Left renal pelvis (tissue), 4 donors: ENCODE measurements at places on chromosomes 6 and 20. TPM values are rescaled to one million over a fixed set of nuclear protein-coding genes. Genes with fewer than 3 reads are reported as not detected.

DNA sequence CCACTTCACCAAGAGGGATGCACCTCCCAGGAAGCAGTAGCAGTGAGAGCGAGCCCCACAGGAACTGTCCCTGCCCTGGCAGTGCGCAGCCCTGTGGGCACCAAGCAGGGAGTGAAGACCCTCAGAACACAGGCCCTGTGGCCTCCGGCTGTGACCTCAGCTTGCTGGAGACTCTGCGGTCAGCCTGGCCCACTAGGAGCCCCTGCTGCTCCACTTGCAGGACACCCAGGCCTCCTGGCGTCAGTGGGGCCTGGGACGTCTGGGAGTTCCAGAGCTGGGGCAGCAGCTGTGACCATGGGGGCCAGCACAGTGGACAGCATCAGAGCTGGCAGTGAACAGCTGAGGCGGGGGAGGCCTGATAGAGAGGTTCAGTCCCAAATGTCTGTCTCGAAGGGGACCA, 28.3 kb downstream of the PXDC1 start:
- DNase-seq = no peak

Gene COL10A1
- polyA plus RNA-seq = 0.37 TPM

GRCh38 chr6:494394-494793, 102.8 kb downstream of the IRF4 start:
- DNase-seq = no peak

DNA sequence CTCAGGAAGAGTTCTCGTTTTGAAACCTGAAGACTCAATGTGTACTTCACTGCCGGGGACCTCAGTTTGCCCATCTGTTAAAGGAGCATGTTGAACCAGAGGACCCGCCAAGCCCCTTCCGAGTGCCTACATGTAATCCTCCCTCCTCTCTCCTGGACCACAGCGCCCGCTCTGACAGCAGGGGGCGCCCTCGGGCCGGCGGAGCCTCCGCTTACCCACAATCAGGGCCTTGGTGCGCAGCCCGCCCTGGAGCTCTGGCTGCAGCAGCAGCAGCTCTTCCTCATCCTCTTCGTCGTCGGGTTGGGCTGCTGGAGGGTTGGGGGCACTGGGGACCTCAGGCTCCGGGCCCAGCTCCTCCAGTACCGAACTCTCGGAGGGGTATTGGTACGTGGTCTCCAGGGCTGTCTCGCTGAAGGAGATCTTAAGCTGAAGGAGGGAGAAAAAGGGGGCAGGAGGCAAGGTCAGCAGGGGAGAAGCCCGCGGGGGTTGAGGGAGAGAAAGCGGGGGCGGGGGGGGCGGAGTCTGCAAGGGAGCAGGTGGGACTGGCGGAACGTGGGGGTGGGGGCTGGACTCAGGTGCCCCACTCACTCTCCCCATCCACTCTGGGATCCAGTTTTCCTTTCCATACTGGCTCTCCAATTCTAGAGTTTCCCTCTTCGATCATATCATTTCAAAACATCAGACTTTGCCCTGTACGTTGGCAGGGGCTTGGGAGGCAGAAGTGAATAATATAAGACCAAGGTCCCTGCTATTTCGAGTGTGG, 6.3 kb upstream of the DHX16 start:
- DNase-seq = no peak

DNA sequence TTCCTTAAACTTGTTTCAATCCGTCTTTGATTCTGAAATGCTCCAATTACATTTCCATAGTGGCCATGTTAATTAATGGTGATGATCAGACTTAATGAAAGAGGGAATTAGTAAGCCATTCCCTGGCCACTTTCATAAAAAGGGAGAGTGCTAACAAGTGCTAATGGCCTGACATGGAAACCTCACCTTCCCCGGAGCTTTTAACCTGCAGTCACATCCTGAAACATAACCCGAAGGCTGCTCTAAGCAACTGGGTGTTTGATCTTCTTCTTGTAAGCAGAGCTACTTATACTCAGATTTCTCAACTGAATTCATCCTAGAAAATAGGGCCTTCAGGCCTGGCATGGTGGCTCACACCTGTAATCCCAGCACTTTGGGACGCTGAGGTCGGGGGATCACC, 67.1 kb upstream of the ZMYND8 start:
- no peak for DNase-seq

Gene GMPR
- 13.2 TPM for polyA plus RNA-seq

Gene RGS17
- 3.4 TPM for polyA plus RNA-seq

Gene TNFAIP3
- 14.5 TPM for polyA plus RNA-seq

GRCh38 chr20:40606660-40607059, 82.4 kb downstream of the MAFB start:
- no peak for DNase-seq

DNA sequence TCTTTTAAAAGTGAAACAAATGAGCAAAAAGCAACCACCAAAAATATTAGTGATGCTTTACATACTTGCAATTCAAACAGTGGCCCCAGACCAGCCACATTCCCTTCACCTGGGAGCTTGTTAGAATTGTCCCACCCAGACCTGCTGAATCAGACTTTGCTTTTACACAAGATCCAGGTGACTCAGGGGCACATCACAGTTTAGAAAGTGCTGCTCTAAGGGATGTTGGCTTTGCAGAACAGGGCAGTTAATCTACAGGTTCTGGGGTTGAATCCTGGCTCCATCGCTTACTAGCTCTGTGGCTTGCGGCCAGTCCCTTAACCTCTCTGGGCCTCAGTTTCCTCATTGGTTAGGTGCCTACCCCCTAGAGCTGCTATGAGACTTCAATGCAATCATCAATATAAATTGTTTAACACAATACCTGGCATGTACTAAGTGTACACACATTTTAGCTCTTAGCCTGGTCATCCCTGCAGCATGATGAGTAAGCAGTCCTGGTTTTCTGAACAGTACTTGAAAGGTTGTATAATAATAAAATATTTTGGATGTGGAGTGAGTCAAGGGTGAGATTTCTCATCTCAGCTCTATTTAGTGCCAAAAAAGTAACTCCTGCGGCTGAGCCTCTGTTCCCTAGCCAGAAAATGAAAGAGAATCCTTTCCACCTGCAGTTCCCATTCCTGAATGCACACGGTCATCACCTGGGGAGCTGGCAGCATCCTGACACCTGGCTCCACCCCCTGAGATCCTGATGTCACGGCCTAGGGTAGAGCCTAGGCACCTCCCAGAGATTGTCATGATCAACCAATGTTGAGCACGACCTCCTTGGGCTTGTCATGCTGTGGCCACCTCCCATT, 162.7 kb downstream of the ANKRD60 start:
- DNase-seq = no peak

DNA sequence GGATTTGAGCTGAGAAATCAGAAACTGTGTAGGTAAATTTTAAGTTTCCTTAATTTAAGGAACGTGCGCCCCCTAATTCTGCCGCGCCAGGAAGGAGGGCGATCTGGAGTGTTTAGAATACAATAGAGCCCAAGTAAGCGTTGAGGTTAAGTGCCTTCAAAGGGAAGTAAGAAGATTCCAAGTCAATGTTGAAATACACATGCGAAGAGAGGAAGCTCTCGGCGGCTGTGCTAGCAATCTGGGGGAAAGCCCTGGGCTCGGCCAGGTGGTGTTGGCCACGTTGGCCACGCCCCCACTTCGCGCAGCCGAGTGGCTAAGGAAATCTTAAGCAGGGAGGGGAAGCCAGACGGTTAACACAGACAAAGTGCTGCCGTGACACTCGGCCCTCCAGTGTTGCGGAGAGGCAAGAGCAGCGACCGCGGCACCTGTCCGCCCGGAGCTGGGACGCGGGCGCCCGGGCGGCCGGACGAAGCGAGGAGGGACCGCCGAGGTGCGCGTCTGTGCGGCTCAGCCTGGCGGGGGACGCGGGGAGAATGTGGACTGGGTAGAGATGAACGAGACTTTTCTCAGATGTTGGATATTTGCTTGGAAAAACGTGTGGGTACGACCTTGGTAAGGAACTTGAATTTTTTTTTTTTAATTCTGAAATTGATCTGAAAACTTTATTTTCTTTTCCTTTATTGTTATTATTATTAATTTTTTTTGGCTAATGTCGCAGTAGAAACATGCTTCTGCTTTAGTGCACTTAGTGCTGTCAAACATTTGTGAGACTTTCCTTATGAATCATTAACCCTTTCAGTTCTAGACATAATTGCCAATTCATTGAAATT, at the start of gene PRDM1:
Gene PRDM1, plus strand, starts transcription at position 353 of the 830 bp plus-strand sequence. Its CDS starts 218 bp downstream, at position 571.
- DNase-seq = no peak

GRCh38 chr6:166413491-166413951, 30.8 kb upstream of the MPC1 start:
- DNase-seq = no peak

- no peak for DNase-seq
Measured at GRCh38 chr6:167762259-167762962, 64.3 kb upstream of the AFDN start.

DNA sequence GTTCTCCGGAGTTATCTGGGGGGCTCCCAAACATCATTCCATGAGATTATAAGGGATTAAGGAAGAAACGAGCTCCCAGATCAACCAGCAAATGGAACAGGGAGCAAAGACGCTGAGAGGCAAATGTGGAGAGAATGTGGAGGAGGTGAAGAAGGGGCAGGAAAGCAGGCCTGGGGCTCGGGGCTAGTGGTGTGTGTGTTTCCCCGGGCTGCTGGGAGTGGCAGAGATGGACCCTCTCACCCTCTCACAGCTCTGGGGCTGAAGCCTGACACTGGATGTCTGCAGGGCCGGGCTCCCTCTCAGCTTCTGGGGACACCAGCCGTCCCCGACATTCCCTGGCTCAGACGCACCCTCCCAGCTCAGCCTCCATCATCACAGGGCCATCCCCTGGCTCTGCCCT, 212.6 kb downstream of the THBS2 start:
- no peak for DNase-seq

- no peak for DNase-seq
Measured at GRCh38 chr6:163460307-163460782, 45.8 kb downstream of the QKI start.

Gene C20orf144
- 0.20 TPM for polyA plus RNA-seq

DNA sequence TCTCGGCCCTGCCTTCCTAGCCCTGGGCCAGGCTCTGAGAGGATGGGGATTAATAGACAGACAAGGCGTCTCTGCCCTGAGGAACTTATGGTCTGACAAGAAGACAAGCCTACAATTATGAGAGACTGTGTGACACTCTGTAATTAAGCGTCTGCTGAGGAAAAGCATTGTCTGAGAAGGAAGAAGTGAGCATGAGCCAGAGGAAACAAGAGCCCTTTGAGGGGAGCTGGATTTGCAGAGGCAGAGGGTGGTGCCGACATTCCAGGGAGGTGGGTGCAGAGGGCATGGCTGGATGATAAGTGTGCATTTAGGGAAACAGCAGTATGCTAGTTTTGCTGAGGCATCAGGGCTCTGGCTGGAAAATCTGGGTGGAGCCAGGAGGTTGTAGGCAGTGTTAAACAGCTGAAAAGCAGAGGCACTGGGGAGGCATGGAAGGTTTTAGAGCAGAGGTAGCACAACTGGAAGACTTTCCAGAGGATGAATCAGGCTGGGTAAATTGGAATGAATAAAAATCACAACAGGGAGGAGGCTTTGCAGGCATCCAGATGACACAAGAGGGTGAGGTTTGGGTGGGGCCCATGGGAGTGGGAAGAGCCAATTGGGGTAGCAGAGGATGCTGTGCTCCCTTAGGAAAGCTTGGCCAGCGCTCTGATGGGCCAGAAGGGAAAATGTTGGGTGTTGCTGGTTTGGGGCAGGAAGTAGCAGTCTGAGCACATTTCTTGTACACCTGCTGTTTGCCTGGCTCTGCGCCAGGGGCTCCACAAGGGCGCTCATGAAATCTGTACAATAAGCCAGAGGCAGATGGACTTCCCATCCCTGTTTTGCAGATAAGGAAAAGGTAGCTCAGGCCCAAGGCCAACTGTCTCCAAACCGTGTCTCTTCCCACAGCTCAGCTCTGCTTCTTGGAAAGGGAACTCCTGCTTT, 74.0 kb upstream of the MYL9 start:
- DNase-seq = no peak

DNA sequence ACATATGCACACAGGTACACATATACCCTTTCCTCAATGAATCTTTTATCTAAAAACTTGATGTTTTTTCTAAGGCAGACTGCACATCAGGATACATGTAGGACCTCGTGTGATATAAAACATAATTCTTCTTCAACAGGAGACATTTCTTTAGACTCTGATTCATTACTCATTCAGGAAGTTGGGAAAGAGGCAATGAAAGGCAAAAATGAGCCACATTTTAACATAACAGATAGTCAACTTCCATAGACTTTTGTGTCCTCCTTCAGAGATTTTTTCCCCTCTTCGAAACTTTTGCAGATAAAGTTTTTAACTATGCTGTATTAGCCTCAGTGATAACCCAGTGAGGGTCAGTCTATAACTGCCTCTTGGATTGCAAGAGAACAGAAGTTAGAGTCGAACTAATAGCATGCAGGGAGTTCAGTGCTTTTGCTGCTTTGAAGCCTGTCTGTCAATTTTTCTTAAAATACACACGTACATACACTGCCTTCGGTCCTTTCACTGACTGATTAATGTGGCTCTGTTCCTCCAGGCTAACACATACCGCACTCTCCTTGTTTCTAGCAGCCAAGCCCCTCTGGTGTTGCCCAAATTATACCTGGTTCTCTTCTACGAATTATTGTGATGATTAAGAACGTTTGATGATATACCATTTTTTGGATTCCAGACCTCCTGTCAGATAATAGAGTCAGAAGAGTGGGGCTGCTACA, 562.5 kb upstream of the MAP3K7 start:
- DNase-seq = no peak

- DNase-seq = no peak
Measured at GRCh38 chr6:119594907-119595306, 245.3 kb upstream of the MAN1A1 start.

Gene COX4I2
- 2.6 TPM for polyA plus RNA-seq

Gene PLCG1
- polyA plus RNA-seq = 134 TPM

DNA sequence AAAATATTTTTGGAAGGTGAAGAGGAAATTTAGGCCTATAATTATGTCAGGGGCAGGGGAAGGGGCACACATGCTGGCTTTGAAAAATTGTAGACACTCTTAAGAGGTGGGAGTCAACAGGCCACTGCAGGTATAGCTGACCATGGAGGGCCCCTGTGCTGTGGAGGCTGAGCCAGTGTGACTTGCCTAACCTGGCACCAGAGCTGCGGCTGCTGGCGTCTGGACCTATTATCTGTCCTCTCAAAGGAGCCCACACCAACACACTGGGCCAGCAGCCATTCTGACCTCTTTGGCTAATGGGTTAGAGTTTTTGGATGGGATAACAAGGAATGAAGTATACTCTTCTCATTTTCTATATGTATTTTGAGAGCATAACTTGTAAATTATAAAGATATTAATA, 4.5 kb downstream of the GID8 start:
- DNase-seq = no peak

DNA sequence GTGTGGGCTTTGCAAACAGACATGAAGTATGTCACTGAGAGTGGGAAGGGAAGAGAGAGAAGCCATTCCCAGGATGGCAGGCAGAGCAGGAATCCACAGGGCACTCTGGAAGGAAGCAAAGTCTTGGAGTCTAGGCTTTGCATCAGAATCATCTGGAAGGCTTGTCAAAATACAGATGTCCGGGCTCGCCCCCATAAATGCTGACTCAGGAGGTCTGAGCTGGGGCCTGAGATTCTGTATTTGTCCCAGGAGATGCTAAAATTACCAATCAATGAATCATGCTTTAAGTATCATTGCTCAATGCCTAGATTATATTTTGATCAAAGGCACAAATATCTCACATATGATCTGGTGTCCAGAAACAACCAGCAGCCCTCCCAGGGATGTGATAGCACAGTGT, 46.3 kb upstream of the PTPRT start:
- no peak for DNase-seq

- no peak for DNase-seq
Measured at GRCh38 chr6:168221000-168221399, 98.6 kb downstream of the DACT2 start.
